Fibroblast of pulmonary artery (primary cell): ENCODE measurements at places on chromosomes 2 and 18.

DNA sequence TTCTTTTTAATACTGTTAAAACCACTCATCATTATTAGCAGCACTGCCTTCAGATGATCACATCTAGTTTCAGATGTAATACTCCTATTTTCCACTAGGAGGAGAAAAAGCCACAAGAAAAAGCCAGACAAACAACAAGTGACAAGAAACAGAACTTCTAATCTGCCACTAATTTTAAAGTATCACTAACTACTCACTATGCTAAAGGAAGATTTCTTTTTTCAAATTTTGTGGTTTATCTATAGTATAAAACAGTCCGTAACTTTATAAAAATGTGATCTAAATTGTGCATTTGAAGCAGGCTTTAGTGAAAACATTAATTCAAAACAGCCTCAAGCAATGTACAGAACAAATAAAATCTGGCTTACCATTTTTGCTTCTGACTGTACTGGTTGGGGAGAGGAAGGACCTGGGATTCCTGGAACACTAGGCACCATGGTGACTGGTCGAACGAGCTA, 56.8 kb downstream of the ATF2 start:
- peak; percentile 73 for DNase-seq

- DNase-seq, result no peak
These were observed 369.1 kb downstream of the EIPR1 start for GRCh38 chr2:3008561-3008960.

DNA sequence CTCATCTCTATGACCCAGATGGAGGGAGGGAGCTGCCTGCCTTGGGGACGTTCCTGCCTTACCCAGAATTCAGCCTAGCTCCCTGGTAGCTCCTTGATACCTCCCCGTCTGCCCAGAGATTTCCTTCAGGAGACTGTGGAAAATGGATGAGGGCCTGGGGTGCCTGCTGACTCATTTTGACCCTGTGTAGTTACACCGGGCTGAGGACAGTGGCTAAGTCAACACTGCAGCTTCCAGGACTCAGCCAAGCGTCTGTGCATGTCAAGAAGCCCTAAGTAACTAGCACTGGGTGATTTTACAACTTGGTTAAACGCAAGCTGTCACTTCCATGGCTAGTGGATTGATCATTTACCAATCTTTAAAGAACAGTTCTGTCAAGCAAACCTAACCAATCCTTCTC, 23.3 kb upstream of the EPAS1 start:
- no peak for DNase-seq

DNA sequence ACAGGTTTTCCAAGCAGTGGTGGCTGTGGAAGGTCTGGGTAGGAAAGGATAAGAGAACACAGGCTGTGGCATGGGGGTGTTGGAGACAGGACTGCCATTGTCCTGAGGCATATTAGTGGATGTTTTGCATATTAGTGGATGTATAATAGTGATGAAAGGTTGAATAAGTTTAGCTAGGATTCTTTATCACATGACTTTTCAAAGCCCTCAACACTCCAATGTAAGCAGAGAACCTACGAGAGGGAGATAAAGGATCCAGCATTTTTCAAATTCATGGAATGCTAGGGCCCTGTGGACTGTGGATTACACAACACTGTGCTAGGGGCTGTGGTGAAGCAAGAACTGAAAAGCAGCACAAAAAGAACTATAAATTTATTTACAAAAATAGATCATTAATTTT, 63.2 kb downstream of the POLE4 start:
- DNase-seq, result peak; percentile 93

GRCh38 chr18:79694895-79695213, 15.3 kb downstream of the CTDP1 start:
- no peak for DNase-seq

DNA sequence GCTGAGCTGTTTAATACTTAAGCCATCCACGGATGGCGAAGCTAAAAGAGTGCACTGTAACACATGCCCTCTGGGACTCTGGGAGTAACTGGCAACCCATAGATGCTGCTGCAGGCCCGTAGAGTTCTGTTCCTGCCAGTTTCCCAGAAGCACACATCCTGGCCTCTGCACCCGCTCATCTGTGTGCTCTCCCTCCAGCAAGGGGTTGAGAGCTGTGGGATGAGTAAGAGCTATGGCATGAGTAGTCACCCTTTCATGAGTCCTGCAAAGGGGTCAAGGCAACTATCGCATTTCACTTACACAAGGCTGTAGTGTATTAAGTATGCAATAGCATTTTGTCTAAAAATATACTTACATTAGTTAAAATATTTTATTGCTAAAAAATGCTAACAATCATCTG, 1341.8 kb upstream of the NXPH2 start:
- peak; percentile 4 for DNase-seq

- DNase-seq, result no peak
These were observed 98.2 kb upstream of the ASAP2 start for GRCh38 chr2:9108210-9108967.

DNA sequence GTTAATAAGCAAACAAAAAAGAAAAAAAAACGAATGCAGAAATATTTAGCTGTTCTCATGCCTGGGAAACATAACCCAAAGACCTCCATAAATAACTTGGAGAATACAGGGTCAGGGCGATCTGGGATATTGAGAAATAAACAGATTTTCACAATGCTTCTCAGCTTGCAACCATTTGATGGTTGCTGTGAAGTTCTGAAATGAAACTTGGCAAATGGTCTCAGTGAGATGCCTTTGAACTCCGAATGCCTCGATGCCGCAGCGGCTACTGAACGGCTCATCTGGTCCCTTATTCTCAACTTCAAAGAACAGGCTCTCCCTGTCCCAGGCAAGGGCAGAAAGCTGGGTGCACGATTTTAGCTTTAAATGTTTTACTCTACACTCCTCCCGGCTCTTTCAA, 78.1 kb downstream of the ZNF516 start:
- peak; percentile 66 for DNase-seq

GRCh38 chr2:200259577-200259957, 46.9 kb upstream of the SPATS2L start:
- DNase-seq, result no peak

DNA sequence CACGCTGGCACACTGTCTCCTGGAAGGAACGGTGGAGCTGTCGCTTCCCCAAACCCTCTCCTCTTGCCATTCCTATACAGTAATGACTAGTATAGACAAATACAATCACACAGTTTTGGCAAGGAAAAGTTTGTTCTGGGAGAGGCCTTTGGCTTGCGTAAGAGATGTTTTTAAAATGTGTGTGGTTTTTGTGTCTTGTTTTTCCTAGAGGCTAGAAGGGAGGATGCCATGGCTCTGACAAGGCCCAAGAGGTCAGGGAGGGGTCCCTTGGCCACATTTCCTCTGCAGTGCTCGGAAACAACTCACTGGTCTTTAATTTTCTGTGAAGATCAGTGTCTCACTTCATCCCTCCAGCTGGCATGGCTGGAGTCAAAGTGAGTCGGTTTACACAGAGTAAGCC, 195.9 kb downstream of the SH3RF3 start:
- peak; percentile 98 for DNase-seq

DNA sequence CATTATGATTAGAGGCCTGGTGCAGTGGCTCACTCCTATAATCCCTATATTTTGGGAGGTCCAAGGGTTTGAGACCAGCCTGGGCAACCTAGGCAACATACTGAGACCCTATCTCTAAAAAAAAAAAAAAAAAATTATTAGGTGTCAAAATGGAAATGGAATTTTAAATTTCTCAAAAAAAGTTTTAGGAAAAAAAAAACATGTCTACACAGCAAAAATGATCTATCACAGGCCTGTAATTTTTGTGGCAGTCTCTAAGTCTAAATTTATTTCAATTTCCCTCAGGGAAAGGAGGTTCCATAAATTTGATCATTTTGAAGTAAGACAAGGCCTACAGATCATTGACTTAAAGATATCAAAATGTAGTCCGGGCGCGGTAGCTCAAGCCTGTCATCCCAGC, 16.3 kb downstream of the MRPL44 start:
- DNase-seq, result no peak

- DNase-seq, result no peak
These were observed 165.3 kb downstream of the GALNT1 start for GRCh38 chr18:35746826-35747339.

GRCh38 chr2:102044967-102045489, 53.3 kb downstream of the IL1R2 start:
- no peak for DNase-seq

DNA sequence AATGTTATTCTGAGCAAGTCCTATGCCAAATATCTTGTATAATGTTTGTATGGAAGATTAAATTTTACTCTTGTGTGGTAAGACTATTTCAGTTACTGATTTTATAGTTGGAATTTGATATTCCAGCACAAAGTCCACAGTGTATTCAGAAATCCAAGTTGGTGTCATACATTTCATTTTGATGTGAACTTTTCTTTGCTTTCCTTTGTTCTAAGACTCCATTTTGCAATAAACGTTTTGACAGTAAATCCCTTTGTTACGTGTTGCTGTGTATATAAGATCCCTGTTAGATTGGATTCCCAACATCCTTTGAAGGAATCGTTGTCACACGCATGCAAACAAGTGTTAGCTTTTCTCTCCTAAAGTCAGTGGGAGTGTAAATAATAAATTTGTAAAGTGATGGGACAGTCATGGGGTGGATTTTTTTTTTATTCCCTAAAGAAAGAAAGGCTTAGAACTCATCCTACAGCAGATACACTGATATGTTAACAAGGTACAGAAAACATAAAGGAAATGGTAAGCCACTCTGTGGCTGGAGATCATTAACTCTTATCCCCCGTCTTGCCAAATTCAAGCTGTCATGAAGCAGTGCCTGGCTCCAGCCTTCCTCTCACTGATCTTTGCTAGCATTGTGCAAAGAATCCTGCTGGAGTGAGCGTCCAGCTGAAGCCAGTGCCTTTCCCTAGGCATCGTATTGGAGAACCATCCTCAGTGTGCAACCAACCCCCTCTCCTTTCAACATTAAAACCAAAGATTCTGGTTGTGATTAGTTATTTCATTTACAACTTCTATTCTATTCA, 127.6 kb upstream of the CDCA7 start:
- no peak for DNase-seq

- DNase-seq, result no peak
These were observed 105.4 kb downstream of the DSEL start for GRCh38 chr18:67411116-67411515.

- peak; percentile 27 for DNase-seq
These were observed 33.5 kb upstream of the IL37 start for GRCh38 chr2:112877423-112877822.

DNA sequence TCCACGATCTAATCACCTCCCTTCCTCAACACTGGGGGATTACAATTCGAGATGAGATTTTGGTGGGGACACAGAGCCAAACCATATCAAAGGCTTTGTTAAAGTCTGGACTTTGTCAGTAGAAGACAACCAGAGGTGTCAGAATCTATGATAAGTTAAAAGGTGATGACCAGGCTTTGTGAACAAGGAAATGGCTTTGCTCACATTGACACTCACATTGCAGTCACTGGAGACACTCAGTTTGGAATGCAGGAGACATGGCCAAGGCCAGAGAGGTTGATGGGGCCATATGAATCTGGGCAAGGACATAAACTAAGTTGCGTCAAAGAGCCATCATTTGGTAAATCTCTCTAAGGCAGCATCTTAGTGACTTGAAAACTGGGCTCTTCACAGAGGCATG, 678.2 kb upstream of the FSHR start:
- DNase-seq, result no peak

- DNase-seq, result peak; percentile 25
These were observed 192.0 kb downstream of the MTX2 start for GRCh38 chr2:176461098-176461808.

DNA sequence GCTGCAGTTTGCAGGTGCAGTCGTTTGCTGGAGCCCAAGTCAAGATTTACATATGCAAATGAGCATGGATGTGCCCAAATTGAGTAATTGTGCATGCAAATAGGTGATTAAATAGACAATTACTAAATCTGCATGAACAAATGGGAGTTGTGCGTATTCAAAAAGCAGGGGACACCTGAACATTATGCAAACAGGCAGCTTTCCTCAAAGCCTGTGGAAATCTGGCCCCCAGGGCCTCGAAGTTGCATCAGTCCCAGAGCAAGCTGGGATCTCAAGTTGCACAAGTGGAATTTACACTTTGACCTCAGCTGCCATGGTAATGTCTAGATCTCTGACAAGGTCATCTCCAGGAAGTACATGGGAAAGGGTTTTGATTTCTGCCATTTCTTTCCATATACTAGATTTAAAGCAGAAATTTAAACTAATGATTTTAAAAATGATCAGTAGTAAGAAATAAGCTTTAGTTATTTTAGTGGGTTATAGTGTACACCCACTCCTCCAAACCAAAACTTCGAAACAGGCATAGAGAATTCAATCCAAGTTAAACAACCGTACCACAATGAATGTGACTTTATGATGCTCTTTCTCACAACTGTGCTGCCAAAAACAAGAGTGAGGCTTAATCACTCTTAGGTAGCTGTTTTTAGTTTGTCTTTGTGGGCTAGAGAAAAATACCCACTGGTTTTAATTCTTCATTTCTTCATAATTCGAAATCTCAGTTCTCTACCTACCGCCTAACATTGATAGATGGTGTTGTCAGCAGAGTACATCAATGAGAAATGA, 110.7 kb downstream of the RND3 start:
- peak; percentile 52 for DNase-seq

GRCh38 chr2:239386001-239386670, 14.7 kb downstream of the HDAC4 start:
- DNase-seq, result no peak

DNA sequence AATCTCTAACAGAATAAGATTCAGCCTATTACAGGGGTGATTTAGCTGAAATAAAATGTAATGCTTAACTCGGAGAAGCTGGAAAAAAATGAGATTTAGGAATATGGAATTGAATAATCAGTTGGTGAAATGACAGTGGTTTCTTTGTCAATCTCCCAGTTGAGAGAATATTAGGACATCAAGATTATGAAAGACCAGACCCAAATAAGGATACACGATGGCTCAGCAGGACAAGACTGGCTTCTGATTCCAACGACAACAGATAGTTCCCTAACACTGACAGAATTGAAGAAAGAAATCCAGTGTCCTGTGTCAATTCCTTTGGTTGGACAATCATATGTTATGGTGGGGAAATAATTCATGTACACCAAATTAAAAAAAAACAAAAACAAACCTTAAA, 55.8 kb downstream of the HRH4 start:
- DNase-seq, result no peak
